ENCODE measurements at places on chromosomes 1 and 21.

GRCh38 chr1:206465951-206466350 is 4.3 kb upstream of the IKBKE start:
- DNase-seq: no peak

DNA sequence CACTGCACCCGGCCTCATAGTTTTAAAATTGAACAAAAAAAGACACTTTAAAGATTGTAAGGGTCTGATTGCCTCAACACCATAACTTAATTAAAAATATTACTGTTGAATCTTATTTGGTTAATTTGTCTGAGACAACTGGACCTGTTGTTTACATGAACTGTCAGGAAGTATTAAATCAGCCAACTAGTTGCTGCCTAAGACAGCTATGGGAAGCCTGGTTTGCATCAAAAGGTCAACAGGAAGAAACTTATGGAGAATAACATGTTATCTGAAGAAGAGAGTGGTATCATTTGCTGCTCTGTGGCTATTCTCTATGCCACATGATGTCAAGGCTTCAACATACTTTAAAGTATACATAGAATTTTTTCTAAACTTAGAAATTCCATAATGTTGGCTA is 853.5 kb upstream of the ADAMTS5 start:
- DNase-seq: no peak

- no peak for DNase-seq
Measured at GRCh38 chr1:67997746-67998145, 52.7 kb downstream of the DIRAS3 start.

- no peak for DNase-seq
Measured at GRCh38 chr1:53371121-53371666, 43.3 kb upstream of the LRP8 start.

DNA sequence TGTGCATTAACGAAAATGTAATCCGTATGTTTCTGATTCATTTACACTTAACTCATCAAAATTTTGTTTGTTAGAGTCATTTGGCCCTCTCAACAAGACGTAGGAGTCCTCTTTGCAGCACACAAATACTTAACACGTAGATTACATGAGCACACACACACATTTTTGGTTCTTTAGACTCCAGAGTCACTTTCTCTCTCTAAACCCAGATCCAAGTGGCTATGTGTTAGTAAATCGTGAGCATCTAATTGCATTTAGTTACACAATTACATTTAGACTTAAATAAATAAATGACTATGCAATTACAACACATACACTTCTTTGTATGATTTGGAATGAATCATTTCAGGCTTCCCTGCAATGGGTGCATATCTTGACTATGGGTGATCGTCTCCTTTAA is 109.0 kb upstream of the GREM2 start:
- no peak for DNase-seq

DNA sequence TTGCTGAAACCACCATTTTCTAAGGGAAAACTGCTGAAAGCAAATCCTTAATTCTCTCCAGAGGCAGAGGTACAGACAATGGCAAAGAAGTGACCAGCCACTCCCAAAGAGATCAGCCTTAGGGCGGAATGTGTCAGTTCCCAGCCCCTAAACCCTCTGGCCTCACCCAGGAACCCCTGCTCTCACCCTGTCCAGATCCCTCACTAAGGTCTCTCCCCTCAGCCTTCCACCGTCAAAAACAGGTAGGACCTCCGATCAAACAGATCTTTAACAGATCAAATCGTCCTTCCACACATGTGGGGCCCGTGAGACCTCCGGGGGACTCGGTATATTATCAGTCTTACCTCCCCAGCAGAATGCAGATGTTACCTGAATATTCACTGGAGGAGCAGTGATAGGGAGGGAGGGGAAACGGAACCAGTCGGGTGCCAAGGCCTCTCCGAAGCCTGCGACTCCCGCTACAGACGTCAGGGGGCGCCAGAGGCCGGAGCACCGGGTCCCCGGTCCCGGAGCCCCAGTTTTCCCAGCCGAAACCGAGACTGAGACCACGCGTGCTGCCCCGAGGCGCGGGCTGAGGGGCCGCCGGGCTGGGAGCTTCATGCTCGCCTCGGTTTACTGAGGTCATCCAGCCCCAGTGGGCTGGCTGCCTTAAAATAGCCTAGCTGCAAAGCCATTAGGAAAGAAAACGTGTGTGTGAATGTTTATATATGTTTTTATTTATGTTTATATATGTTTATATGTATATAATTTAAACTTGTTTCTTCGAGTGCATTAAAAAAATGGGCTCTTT is 23.6 kb downstream of the GPA33 start:
- peak; percentile 45 for DNase-seq

DNA sequence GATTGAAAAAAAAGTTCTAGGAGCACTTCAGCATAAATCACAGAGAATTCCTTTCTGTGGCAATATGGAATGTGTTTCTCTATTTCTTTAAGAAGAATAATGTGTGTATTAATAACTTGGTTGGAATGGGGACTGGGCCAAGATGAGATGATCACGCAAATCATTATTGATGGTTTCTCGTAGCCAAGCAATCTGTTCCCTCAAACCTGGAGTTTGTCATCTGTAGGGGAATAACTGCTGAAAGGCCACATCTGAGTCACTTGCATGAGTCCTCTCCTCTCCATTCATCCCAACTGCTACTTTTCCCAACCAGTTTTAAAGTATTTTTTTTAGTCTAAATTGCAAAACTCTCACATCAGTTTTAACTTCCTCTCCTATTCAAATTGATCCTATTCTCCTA is 480.4 kb downstream of the PLPP3 start:
- DNase-seq: no peak

DNA sequence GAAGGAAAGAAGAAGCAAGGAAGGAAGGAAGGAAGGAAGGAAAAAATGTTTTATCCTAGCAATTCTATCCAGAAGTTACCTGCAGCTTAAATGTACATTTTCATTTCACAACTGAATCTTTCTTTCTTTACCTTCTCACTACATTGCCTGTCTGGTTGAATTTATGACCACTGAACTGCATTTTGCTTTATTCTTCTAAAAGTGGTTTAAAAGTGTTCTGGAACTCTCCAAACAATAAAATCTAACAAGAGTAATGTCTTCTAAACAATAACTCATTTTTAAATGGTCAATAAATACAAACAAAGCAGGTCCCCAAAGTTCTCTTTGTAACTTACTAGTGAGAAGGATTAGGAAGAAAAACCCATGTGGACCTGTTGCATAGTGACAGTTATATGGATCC is 587.5 kb upstream of the NEGR1 start:
- no peak for DNase-seq

DNA sequence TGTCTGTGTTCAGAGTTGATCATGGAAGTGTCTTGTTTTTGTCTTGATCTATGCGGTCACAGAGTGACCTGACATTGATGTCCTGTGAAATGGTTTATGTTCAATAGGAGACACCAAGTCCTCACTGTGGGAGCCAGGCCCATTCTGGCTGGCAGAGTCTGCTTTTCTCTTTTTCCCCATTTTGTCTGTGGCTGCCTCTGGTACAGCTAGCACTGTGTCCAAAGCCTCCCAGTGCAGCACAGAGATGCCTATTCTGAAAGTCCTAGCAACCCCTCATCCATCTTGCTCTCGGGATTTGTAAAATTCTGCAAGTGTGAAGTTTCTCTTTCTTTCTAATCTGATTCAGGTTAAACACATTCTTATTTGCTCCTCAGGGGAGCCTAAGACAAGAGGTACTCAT is 14.3 kb downstream of the TNN start:
- no peak for DNase-seq

DNA sequence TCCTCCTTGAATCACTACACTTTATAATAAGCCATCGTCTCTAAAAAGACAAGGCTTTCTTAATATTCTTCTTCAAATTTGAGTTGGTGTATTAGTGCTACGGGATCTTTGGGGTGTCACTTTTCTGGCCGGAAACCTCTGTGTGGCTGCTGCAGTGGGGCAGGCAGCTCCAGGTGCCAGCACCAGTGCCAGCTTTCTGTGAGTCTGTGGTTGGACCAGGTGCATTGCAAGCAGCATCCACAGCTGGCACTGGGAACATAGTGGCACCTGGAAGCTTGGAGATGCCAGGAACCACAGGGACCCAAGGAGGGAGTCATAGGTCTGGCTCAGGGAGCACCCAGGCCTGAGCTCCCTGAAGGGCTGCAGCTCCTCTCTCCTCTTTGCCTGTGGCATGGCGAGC is 111.8 kb upstream of the RUNX3 start:
- DNase-seq: no peak

DNA sequence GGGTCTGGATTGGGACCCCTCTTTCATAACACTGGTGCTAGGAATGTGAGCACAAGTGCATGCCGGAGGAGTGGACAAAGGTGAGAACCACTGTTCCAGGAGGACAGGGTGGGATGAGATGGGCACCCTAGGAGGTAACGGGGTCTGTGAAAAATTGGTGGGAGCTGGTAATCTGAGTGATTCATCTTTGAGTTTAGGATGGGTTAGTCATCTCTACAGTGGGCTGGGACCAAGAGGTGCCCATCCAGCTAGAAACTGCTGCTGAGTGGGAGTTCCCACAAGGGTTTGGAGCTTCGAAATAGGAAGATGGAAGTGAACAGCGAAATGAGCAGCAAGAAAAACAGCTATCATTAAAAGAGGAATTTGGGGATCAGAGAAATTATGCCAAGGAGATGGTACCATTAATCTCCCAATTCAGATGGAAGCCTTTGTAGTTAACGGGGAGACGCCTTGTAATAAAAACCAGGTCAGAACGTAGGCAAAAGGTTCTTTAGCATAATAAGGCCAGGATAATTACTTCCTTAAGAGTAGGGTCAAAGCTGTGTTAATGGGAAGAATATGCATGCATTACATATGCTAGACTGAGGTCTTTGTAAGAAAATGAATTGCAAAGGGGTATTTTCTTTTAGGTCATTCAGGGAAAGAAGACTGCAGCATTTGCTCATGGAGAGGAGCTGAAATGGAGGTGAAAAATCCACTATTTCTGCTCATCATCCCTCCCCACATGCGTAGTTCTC is 55.5 kb downstream of the OLFML3 start:
- no peak for DNase-seq

DNA sequence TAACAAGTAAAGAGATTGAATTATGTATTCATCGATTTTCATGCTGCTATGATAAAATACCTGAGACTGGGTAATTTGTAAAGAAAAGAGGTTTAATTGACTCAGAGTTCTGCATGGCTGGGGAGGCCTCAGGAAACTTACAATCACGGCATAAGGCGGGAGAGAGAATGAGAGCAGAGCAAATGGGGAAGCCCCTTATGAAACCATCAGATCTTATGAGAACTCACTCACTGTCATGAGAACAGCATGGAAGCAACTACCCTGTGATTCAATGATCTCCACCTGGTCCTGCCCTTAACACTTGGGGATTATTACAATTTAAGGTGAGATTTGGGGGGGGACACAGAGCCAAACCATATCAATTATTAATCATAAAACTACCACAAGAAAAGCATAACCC is 3.3 kb upstream of the GBP3 start:
- peak; percentile 42 for DNase-seq

All from inflammatory macrophage treated with lipopolysaccharide for 1 hour (primary cell).